ENCODE measurements at places on chromosomes 1 and 21.

GRCh38 chr1:64940025-64940424 is 26.3 kb downstream of the JAK1 start:
- DNase-seq = no peak

- DNase-seq = no peak
These were observed 323.0 kb upstream of the ADGRL2 start for GRCh38 chr1:81477710-81478109.

DNA sequence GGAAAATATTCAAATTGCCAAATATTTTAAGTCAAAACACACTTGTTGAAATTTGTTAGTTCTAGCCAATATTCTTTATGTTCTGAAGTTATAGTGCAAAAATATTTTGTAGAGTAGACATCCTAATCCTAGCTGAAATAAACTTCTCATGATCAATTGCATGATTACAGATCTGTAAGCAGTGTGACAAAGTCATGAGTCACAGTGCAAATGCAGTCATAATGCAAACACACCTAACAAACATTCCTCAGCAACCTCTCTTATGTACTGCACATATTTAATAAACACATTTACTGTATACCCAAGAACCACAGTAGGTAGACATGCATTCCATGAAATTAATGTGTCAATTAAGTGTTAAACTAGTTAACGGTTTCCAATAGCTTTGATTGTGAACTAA is 1857.4 kb downstream of the NCAM2 start:
- DNase-seq = no peak

DNA sequence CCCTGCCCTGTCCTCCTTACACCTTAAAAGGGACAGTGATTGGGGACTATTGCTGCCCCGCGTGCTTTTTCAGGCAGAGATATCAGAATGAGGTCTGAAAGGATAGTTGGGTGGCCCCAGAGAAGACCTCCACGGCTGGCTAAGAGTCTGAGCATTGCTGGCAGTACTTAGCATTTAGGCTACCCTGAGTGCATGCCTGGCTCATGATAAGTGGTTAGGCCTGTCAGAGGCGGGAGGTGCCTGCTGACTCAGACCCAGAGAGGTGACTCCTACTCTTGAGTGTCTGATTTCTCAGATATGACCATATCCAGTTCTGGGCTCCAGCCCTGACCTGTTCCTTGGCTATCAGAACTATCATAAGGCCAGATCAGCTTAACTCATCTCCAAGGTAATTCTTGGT is 213.7 kb downstream of the PBX1 start:
- DNase-seq = no peak

DNA sequence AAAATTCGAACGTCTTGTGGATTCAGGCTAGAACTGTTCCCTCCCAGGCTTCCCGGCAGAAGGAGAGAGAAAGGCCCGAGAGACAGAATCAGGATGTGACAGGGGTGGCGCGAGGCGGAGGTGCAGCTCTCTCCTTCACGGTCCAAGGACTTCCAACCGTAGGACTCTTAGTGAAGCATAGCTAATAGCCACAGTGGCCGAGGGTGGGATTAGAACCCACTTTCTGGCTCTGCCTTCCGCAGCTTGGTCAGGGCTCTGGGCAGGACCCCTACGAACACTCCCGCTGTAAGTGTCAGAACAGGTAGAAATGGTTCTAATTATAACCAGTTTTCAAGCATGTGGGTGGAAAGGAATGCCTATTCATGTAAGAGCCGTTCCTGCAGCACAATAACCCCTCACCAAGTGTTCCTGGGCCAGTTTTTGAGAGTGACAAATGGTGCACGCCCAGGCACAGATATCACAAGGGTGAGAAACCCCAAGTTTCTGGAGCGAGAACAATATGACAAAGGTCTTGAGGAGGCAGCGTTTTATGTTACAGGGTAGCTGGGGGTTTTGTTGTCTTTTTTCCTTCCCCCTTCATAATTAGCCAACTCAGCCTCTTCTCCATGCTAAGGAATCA is 86.4 kb downstream of the SYF2 start:
- no peak for DNase-seq

GRCh38 chr1:66758241-66758755 is 6.0 kb downstream of the DYNLT5 start:
- DNase-seq = no peak

- no peak for DNase-seq
These were observed 82.0 kb upstream of the ATP1A1 start for GRCh38 chr1:116291024-116291423.

DNA sequence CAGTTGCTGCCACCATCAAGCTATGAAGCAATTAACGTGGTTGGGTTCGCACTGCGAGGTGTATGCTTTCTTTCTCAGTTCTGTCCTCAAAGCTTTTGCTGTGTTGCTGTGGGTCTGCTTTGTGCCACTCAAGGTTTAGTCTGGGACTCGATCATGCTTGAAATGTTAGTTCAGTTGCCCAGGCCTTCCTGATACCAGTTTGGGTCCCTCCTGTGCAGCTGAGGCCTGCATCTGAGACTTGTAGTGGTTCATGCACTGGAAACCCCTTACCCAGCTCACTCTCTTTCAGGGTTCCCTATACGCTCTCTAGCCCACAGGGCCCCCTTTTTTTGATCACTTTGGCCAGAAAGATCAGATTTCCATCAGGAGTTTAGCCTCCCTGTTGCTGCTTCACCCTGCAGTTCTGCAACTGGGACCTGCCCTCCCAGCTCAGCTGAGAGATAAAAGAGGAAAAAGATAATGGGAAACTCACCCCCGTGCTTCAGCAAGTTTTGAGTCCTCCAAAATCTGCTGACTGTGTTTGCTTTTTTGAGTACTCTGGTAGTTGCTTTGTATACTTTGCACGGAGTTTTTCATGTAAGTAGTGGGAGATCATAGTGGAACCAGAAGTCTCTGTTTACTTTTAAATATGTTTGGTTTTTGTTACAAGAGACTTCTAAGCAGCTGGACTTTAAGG is 317.0 kb downstream of the HHAT start:
- DNase-seq = no peak

- no peak for DNase-seq
These were observed 86.2 kb downstream of the SLC66A1 start for GRCh38 chr1:19398309-19398760.

GRCh38 chr1:234272656-234273312 is 100.5 kb upstream of the COA6 start:
- DNase-seq = no peak

GRCh38 chr1:48654606-48655210 is 122.0 kb downstream of the BEND5 start:
- no peak for DNase-seq

DNA sequence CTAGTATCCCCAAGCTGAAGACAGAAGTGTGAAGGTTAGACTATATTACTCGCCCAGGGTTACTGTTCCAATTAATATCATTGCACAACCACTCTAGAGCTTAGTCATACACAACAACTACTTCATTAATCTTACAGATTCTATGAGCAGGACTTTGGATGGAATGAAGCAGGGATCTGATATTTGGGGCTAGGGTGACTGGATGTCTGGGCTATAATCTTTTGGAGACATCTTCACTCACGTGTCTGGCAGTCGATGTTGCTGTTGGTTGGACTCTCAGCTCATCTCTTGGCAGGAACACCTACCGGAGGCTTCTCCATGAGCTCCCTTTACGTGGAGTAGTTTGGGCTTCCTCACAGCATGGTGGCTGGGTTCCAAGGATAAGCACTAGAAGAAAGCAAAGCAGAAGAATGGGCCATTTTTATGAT is 519.2 kb upstream of the B3GALT2 start:
- DNase-seq = no peak

- DNase-seq = no peak
These were observed 87.1 kb upstream of the BCL10 start for GRCh38 chr1:85363521-85363920.

GRCh38 chr21:31336739-31337040 is 7.4 kb downstream of the TIAM1 start:
- no peak for DNase-seq

DNA sequence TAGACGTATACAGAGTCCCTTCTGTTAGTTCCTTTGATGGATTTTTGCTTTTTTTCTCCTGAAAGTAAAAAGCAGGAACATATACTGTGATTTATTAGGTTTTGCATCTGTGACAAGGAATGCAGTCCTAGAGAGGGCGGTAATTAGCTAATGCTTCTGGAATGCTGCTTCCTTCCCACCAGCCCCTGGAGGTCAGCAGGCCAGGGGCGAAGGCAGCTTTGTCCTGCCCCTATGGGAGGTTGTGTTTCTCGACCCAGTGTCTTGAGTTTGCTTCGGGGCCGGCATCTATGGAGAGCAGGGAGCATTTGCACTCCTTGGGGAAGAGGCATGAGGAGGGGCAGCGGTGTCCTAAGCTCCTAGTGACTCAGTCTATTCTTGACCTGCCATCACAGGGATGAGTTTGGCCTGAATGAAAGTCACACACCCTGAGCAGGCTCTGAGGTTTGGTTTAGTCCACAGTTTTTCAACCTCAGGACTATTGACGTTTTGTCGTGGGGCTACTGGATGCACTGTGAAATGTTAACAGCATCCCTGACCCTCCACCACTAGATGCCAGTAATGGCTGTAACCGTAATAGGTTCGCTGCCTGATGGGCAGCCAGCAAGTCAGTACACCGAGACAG is 85.0 kb upstream of the KCNJ15 start:
- DNase-seq = no peak
